ENCODE measurements at places on chromosomes 7 and 10. TPM values are rescaled to one million over a fixed set of nuclear protein-coding genes. Genes with fewer than 3 reads are reported as not detected.

The CXCL12 gene
- not detected for total RNA-seq

The NUTM2B gene
- 0.91 TPM for total RNA-seq

The ABCC2 gene
- total RNA-seq, result 1.3 TPM

The CALHM1 gene
- not detected for total RNA-seq

The GPR15LG gene
- total RNA-seq, result not detected

The TRIM50 gene
- total RNA-seq, result not detected

The HSPB1 gene
- 117 TPM for total RNA-seq

The LRIT1 gene
- total RNA-seq, result not detected

The HTR5A gene
- not detected for total RNA-seq

All from activated CD4-positive, alpha-beta T cell treated with anti-CD3 and anti-CD28 coated beads, Interleukin-2, amount 10 ng/mL, durations not matched to agents 24 days and 14 days (primary cell).